ENCODE measurements at places on chromosomes 7 and 10. TPM values are rescaled to one million over a fixed set of nuclear protein-coding genes. Genes with fewer than 3 reads are reported as not detected.

DNA sequence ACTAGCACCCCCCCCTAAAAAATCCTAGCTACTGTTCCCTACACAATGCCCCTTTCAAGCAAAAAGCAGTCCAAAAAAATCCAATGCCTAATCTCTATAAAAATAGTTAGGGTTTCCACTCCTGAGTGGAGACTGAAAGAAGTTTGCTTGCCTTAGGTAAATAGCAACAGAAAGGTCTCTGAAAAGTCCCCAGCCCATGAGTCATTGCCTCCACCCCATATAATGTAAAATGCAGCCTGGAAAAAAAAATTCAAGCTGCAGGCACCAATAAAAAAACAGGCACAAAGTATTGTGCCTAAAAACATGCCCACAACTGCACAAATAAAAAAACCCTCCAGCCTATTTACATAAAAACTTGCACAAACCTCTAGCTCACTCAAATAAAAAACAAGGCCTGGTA, 47.5 kb downstream of the ZNF680 start:
- DNase-seq, result no peak

Gene GTF2IRD1
- 31.3 TPM for total RNA-seq

DNA sequence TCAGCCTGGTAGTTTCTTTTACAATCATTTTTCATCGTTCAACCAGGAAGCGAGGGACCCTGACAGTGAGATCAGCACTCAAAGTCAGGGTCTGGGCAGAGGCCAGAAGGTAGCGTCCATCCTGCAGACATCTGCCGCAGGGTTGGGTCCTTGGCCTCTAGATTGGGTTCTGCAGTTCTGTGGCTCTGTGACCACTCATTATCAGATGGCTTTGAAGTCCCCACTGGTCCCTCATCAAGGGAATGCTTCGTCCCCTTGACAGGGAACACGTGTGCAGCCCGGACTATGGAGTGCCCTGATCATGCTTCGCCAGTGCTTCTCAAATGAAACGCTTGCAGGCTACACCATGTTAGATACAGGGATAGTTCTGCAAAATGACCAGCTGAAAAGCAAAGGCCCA, 64.1 kb downstream of the FRMPD2 start:
- DNase-seq, result no peak

- DNase-seq, result no peak
These were observed 27.1 kb downstream of the TNRC18 start for GRCh38 chr7:5396542-5396941.

DNA sequence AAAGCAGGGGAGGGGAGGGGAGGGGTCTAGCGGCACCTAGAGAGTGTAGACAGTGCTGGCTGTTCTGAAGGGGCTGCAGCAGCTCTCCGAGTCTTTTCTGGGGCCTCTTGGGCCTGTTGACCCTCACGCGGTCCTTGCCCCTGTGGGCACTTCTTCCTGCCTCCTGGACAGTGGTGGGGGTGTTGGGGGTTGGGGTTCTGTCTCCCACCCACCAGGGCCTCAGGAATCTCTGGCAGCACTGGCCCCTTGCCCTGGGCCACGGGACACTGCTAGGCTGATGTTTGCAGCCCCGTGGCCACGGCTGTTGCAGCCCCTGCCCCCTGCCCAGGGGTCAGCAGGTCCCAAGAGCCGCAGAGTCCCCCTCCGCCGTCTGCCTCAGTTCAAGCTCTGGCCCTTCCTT, 68.9 kb upstream of the INPP5A start:
- DNase-seq, result no peak

DNA sequence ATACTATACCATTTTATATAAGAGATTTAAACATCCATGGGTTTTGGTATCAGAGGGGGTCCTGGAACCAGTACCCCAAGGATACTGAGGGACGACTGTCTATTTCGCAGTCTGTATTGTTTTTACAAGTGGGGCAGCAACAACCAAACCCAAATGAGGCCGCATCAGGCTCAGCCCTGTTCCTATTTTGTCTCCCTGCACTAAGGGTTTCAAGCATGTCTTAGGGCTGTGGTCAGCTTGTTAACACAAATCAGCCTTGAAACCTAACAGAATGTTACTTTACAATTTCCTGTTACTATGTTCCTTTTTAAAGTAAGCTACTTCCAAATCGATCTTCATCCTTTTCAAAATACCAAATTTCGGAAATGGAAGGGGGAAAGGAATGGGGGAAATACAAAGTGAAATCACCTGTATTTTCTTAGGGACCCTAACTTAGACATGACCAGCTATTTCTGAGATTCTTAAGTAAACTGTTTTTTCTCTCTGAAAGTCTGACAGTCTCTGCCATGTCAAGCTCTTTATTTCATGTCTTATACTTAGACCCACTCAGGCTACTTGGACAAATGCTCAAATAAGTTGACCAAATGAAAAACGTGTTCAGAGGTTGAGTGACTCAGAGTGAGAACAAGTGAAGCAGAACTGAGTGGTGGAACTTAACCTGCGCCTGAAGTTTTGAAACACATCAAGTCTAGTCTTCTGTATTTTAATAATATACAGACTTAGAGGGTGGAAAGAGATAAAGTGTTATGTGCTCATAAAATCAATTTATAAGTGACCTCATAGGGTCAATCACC, 75.8 kb downstream of the C1GALT1 start:
- no peak for DNase-seq

Gene PLAU
- total RNA-seq, result 5.9 TPM

- peak; percentile 73 for DNase-seq
These were observed 1.4 kb upstream of the TRIM8 start for GRCh38 chr10:102642736-102643335.

Gene PRSS58
- not detected for total RNA-seq

Gene CALHM2
- 52.8 TPM for total RNA-seq

GRCh38 chr10:7478727-7479457, 68.1 kb upstream of the SFMBT2 start:
- no peak for DNase-seq

GRCh38 chr7:19470031-19470430, 238.8 kb downstream of the POLR1F start:
- DNase-seq, result no peak

DNA sequence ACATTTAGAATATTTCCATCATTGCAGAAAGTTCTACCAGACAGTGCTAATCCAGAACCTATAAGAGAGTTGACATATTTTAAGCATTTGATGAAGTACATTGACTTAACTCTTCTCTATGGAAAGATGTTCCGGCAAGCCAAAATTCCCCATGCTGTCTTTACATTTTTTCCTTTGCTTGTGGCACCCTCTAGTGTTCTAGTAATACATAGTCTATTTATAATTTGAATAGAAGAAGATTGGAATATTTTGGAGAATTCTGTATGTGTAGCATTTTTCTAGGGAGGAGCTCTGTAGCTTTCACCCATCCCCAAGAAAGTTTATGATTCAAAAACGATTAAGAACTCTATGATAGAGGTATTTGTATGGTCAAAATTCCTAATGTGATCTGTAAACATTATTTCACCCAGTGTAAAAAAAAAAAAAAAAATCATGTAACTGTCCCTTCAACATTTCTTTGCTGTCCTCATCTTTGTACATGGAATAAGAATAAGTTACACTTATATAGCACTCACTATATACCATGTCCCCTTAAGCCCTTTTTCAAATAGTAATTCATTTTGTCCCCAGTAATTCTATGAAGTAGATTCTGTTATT, 33.2 kb downstream of the NRF1 start:
- DNase-seq, result no peak

DNA sequence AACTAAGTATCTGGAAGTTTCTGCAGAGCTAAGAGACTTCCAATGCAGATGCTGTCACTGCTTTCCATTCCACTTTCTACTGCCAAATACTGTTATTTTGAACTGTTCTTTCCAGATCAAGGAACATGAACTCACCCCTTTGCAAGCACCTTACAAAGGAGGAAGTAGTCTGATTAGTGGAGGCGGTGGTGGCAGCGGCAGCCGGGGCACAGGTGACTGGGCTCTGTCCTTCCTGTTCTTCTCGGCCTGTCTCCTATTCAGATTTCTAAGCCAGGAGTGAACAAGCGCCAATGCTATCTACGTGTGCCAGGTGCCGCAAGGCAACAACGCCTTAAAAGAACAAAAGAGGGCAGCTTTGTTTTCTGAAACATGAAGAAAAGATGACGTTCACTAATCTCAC, 44.9 kb downstream of the BEND7 start:
- no peak for DNase-seq

Gene ABLIM1
- 81.0 TPM for total RNA-seq

DNA sequence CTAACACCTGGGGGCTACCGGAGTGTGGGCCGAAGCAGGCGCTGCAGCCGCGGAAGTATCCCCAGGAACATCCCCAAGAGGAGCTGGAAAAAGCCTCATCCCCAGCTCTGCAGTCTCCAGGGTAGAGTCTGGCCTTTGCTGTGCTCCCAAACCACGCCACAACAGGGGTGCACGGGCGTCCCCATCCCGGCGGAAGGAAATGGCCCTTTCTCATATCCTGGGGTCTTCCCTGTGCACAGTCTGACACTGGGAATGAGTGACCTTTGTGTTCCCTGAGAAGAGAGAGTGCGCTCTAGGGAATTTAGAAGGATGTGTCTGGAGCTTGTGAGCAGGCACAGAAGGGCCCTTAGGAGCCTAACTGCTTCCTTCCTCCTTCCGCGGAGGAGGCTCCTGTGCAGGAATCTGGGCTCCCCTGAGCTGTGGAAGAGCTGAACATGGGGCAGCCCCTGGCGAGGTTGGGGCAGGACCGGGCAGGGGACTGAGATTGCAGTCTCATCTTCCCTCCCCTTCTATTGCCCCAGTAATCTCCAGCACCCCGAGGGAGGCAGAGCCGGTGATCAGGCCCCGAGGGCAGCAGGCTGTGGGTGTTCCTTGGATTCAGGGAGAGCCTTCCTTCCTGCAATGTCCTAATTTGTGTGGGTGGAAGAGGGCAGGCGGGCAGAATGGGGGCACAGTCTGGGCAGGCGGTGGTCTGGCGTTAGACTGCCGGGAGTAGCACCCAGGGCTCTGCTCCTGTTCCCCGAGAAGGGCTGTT, 1.3 kb downstream of the REPIN1 start:
- DNase-seq, result no peak

DNA sequence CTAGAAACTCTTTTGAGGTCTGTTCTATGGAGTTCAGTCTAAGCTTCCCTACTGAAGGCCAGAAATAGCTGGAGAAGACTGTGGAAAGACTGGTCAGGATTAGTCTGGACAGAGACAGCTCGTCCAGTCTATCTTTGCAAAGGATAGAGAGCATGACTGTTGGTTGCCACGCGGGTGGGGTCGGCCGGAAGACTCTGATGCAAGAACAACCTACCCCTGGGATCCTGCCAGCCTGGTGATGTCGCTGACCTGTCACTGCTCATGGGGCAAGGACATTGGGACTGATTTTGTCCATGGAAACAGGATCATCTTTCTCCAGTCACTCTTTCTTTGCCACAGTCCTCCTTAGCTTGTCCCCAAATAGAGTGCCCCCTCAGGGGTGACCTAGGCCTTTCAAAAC, 337.6 kb upstream of the NPSR1 start:
- no peak for DNase-seq

- DNase-seq, result no peak
These were observed 51.9 kb upstream of the PIK3AP1 start for GRCh38 chr10:96772196-96772595.

- no peak for DNase-seq
These were observed 13.0 kb downstream of the OGDHL start for GRCh38 chr10:49749144-49749543.

DNA sequence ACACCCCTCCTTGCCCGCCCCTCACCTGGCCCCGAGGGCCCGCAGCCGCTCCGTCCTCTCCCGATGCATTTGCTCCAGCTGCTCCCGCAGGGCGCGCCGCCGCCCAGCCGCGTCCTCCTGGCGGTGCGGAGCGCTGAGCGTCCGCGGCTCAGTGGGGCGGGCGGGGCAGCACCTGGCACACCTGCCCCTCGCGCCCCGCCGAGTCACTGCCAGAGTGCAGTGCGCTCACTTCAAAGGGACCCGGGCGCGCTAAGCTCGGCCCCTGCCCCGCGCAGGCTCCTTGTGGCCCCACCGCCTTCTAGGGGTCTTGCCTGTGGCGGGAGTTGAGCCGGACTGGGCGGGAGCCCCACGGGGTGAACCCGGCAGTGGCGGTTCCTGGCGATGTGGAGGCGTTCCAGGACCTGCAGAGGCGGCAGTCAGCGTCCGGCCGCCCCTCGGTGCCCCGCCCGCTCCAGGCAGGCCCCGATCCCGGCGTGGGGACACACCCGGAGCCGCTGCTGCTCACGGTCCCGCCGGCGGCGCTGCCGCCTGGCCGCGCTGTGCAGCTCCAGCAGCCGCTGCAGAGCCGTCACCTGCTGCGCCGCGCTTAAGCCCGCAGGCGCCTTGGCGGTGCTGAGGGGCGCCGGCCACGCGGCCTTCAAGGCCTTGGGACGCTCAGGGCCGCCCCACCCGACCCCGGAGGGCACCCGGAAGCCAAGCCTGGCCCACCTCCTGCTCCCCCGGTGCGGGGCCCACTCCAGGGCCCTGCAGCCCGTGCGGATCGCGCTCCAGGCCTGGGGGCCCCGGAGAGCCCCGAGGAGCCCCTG, 6.7 kb downstream of the ATP6V1F start:
- DNase-seq, result peak; percentile 45

GRCh38 chr10:77149001-77149400, 488.6 kb downstream of the KCNMA1 start:
- no peak for DNase-seq

DNA sequence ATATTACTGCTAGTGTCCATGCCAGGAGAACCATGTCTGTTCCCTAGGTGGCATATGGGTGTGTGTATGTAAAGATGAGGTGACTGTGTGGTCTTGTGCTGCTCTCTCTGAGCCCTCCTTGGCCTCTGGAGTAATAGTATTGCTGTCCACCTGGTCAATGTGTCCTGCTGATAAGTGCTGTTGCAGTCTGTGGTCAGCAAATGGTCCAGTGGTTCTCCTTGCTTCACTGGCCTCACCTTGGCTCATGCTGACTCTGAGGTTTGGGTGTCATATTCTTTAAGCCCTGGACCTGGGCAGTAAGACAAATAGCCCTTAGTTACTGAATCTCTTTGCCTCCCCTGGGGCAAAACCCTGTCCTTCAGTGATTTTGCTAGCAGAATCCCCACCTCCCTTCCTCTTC, 56.8 kb downstream of the TPST1 start:
- no peak for DNase-seq

DNA sequence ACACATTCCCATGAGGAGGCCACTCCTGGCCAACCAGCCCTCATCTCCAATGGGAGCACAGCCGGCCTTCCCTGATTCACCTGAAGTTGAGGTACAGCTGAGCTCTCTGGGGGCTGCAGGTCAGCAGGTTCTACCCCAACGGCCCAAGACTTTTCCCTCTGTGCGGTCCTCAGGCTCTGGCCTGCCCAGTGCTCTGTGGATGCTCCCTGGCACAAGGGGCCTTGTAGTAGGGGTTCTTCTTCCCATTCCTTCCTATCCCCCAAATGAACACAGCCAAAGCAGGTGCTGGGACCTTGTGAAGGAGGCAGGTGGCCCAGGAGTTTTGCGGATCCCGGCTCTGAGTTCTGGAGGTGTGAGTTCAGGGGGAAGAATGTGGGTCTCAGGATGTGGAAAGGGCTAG, 72.2 kb downstream of the PLXNA4 start:
- no peak for DNase-seq

Gene LRIT1
- not detected for total RNA-seq

Gene AKR1B1
- total RNA-seq, result 43.3 TPM

- no peak for DNase-seq
These were observed 118.9 kb downstream of the SND1 start for GRCh38 chr7:127770885-127771284.
